Osteoblast (primary cell): ENCODE measurements at places on chromosomes 11 and 22. TPM values are rescaled to one million over a fixed set of nuclear protein-coding genes. Genes with fewer than 3 reads are reported as not detected.

GRCh38 chr11:77046060-77046501, 11.9 kb downstream of the B3GNT6 start:
- peaks cover 8% of the 10 kb centered on the region for H3K27me3 ChIP-seq
- H3K4me1 ChIP-seq, result peaks cover 5% of the 10 kb centered on the region
- no peaks in the 10 kb centered on the region for H3K36me3 ChIP-seq
- peak overlapping the region; percentile 52 for H3K4me3 ChIP-seq
- H3K27ac ChIP-seq, result no peak overlapping the region
- DNase-seq, result peak; percentile 96

GRCh38 chr11:2675540-2675939, 24.3 kb downstream of the KCNQ1OT1 start:
- H3K27ac ChIP-seq, result no peak overlapping the region
- H3K4me1 ChIP-seq, result no peaks in the 10 kb centered on the region
- DNase-seq, result peak; percentile 37
- H3K36me3 ChIP-seq, result no peaks in the 10 kb centered on the region
- no peaks in the 10 kb centered on the region for H3K27me3 ChIP-seq

DNA sequence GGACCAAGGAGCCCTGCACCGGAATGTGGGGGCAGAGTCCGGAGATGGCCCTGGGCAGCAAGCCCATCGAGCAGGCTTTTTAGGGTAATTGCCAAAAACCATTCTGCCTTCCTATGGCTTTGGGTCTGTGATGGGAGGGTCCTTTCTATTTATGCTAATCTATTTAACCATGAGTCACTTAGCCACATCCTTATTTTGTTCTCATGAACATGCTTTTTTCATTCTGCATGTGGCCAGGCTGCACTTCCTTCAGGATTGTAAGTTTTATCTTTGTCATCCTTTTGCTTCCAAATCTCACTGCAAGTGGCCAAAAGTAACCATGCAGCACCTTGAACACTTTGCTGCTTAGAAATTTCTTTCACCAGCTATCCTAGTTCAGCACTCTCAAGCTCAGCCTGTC, 88.3 kb downstream of the EFCAB6 start:
- no peaks in the 10 kb centered on the region for H3K36me3 ChIP-seq
- no peak overlapping the region for H3K27ac ChIP-seq
- H3K4me3 ChIP-seq, result no peak overlapping the region
- H3K27me3 ChIP-seq, result no peaks in the 10 kb centered on the region
- peak; percentile 14 for DNase-seq

DNA sequence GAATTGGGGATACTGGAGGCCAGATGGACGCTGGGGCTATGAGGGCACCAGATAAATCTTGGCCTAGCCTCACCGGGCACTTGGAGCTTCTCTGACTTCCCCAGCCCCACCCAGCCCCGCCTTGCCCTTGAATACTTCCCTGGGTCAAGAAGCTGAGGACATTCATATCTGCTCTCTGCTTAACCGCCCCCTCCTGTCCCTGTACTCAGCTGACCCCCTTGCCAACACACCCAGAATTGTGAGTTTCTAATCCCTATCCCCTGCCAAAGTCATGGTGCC, 22.0 kb downstream of the FADS3 start:
- peak; percentile 74 for DNase-seq
- H3K36me3 ChIP-seq, result peaks cover 13% of the 10 kb centered on the region
- no peak overlapping the region for H3K4me3 ChIP-seq
- no peak overlapping the region for H3K27ac ChIP-seq

DNA sequence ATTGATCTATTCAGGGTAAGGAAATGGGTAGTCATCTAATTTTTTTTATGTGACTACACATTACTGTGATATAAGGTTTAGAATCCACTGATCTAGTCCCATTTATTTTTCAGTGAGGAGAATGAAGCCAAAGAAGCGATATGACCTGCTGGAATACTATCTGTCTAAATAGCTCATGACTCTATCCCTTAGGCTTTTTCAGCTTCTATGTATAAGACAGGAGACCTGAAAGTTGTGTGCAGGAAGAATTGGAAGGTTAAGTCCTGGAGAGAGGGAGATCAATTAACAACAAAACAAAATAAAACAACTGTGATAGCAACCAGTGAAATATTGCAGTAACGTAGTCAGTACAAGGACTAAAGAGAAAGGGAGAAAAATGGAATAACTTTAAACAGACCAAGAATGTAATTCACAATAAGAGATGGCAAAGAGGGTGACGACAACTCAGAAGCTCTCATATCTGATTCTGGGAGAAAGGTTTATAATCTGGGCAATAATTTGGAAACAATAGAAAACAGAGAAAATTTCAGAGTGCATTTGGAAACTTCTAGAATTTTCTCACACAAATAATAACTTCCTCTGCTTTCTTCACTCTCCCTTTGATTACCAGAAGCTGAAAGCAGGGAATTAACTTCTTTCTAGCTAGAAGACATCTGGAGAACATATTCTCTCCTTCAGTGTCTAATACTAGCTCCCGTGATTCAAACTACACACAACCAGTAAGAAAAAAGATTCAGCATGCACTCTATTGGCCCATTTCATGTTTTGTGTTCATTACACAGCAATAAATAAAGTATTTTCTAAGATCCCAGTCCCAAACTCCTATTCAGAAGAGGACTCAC, 19.2 kb upstream of the CASP12 start:
- DNase-seq, result no peak
- H3K27me3 ChIP-seq, result no peaks in the 10 kb centered on the region
- H3K4me3 ChIP-seq, result peak overlapping the region; percentile 67

DNA sequence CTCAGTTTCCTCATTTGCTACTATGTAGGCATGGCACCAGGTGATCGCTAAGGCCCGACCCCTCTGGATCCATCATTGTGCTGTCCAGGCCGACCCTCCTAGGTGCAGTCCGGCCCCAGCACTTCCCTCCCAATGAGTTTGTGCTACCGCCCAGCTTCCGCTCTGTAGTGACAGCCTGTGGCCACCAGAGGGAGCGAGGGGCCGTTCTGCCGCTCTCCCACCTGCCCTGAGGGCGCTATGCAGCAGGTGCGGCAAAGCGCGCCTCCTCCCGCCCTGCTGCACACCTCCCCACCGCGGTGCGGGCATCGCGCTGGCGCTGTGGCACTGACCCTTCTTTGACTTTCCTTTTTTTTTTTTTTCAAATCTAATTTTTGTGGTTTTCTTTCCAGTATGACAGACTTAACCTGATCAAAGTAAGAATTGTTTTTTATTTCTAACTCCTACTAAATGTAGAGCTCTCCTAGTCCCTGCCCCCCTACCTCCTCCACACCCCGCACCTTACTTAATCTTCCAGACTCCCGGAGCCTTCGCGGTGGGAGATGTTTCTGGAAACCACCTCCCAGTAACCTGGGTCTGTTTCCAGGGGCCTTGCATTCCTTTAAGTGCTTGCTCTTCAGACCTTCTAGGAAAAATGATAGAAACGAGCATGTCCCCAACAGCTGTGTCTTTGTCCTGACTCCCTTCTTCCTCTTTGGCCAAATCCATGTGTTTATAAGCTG, 73.7 kb downstream of the SCN3B start:
- peak; percentile 96 for DNase-seq
- H3K4me1 ChIP-seq, result peaks cover 9% of the 10 kb centered on the region
- H3K4me3 ChIP-seq, result no peak overlapping the region

MPPED1 gene
- not detected in 2 replicates for total RNA-seq

MB gene
- total RNA-seq, result 0.36 TPM in 1 of 2 replicates, not detected in the other

COMT gene
- total RNA-seq, result 220 and 288 TPM in 2 replicates

APOA1 gene
- total RNA-seq, result under 0.01 and 0.29 TPM in 2 replicates
